Cardiac fibroblast (primary cell): ENCODE measurements at places on chromosomes 12 and 14.
A peak's percentile ranks its signal among the peaks of the same experiment; 100 is the strongest.

GRCh38 chr14:86310611-86311010 lies 780.7 kb downstream of the FLRT2 start:
- DNase-seq: no peak

DNA sequence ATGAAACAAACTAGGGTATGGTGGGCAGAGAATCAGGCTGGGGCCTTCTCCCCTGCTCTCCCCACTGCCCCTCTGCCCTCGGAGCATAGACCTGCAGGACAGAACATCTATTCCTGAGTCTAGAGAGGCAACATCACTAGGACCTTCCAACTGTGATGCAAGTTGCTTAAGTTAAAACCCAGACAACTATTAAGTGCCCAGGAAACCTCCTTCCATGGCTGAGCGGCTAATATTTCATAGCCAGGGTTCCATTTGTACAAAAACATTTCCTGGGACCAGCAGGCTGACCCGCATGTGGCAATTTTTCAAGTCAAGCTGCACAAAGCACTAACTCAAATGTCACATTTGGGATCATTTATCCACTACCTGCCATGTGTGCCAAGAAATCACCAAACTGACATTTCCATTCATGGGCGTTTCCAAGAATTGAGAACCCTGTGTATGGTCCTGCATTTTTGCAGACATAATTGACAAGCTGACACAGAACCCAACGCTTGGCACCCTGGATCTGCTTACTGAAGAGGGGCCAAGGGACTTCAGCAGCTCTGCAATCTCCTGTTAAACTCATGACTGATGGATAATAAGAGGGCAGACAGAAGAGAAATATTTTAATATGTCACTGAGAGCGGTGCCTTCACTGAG lies 32.7 kb downstream of the NT5DC3 start:
- no peak for DNase-seq

- DNase-seq: no peak
Observed at GRCh38 chr12:55024575-55024974, 4.8 kb downstream of the NEUROD4 start.

DNA sequence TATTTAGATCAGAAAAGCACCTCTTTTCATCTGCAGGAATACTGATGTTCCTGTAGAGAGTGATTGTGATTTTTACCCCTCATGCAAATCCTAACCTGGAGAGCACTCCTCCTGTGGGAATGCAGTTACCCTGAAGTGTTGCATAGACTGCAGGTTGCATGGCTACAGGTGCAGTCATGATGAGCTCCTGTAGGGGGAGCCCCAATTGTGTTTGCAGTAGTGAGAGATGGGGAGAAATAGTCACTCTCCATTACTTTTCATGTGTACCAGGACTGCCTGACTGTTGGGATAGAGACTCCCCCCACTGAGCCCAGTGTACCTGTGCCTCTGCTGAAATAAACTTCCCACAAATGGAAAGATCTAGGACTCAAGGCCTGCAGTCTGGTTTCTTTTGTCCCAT lies 1086.5 kb downstream of the SLC6A15 start:
- peak; percentile 45 for DNase-seq

GRCh38 chr14:22338917-22339715 lies 249.9 kb downstream of the DAD1 start:
- peak; percentile 85 for DNase-seq

GRCh38 chr12:104248444-104248843 lies 32.9 kb downstream of the TXNRD1 start:
- no peak for DNase-seq

- no peak for DNase-seq
Observed at GRCh38 chr14:84399296-84399910, 1130.5 kb upstream of the FLRT2 start.

- DNase-seq: no peak
Observed at GRCh38 chr14:36028218-36028617, 148.3 kb downstream of the PTCSC3 start.

DNA sequence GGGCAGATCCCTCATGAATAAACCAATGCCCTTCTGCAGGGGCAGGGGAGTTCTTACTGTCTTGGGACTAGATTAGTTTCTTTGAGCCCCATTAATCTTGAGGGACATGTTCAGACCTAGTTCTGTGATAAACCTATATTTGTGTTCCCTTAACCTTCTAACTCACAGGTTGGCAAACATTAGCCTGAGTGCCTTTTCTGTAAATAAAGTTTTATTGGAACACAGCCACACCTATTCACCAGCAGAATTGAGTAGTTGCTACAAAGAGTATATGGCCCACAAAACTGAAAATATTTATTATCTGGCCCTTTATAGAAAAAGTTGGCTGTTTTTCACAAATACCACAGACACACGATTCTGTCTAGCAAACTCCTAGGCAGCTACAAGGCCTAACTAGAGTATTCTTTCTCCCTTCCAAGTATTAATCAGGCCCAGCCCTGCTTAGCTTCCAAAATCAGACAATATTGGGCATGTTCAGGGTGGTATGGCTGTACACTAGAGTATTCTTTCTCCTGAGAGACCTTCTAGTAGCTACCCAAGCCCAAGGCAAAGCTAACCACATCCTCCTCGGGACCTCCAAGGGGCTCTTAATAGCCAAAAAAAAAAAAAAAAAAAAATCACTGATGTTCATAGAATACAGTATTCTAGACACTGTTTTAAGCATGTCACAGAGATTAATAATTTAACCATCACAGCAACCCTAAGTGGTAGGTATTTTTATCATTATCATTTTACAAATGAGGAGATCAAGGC lies 199.3 kb upstream of the PWP1 start:
- DNase-seq: no peak
